Renal pelvis (tissue), 12 donors: ENCODE measurements at places on chromosomes 2 and 18. TPM values are rescaled to one million over a fixed set of nuclear protein-coding genes. Genes with fewer than 3 reads are reported as not detected.

The HOXD13 gene
- 0.33 TPM for polyA plus RNA-seq

GRCh38 chr2:163213661-163214081 is 375.1 kb upstream of the KCNH7 start:
- no peak for DNase-seq

The EIF2AK3 gene
- 17.0 TPM for polyA plus RNA-seq

The STRN gene
- 19.9 TPM for polyA plus RNA-seq

- DNase-seq = no peak
Observed at GRCh38 chr2:108607706-108608301, 73.5 kb downstream of the LIMS1 start.

DNA sequence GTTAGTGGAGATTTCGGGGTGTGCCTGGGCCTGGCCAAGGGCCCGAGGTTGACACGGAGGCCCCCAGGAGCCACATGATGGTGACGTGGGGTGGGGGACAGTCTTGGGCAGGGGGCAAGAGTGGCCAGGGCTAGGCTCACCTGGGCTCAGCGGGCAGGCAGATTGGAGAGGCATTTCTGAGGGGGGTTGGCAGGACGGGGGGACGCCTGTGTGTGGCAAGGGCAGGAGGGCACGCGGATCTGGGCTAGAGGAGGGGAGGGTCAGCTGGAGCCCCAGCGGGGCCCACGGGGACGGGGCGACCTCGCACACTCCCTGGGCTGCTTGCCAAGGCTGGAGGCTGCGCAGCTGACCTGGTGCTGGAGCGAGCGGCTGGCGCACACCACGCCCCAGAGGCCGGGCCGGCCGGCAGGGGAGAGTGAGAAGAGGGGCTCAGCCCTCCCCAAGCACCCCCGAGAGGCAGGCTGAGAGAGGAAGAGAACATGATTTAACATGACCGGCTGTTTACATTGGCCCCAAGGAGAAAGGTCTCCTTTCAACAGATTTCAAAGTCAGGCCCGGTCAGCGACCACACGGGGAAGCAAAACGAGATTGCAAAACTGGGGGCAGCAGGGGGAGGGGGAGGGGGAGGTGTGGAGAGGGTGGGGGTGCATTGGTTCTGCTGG is 38.0 kb upstream of the SNED1 start:
- DNase-seq = peak; percentile 85

DNA sequence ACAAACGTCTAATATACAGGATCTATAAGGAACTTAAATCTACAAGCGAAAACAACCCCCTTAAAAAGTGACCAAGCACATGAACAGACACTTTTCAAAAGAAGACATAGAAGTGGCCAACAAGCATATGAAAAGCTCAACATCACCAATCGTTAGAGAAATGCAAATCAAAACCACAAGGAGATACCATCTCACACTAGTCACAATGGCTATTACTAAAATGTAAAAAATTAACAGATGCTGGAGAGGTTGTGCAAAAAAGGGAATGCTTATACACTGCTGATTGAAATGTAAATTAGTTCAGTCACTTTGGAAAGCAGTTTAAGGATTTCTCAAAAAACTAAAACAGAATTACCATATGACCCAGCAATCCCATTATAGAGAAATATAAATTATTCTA is 1148.5 kb upstream of the FAM98A start:
- no peak for DNase-seq

DNA sequence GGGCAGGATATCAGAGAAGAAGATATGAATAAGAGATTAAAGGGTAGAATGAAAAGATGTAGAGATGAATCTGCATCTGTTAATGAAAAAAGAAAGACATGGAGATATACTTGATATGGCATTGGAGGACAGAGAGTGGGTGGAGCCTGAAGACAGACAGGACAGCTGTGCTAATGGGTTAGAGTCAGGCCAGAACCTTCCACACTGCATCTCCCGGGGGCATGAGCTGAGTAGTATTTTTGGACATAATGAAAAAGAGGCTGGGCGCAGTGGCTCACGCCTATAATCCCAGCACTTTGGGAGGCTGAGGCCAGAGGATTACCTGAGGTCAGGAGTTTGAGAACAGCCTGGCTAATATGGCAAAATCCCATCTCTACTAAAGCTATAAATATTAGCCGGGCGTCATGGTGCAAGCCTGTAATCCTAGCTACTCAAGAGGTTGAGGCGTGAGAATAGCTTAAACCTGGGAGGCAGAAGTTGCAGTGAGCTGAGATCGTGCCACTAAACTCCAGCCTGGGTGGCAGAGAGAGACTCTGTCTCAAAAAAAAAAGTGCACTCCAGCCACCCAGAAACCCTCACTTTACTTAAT is 11.4 kb downstream of the FLACC1 start:
- DNase-seq = no peak

The B4GALT6 gene
- 19.7 TPM for polyA plus RNA-seq

- DNase-seq = no peak
Observed at GRCh38 chr2:138183705-138184104, 219.4 kb downstream of the HNMT start.

- peak; percentile 28 for DNase-seq
Observed at GRCh38 chr2:79219383-79219988, 59.9 kb upstream of the REG3A start.

DNA sequence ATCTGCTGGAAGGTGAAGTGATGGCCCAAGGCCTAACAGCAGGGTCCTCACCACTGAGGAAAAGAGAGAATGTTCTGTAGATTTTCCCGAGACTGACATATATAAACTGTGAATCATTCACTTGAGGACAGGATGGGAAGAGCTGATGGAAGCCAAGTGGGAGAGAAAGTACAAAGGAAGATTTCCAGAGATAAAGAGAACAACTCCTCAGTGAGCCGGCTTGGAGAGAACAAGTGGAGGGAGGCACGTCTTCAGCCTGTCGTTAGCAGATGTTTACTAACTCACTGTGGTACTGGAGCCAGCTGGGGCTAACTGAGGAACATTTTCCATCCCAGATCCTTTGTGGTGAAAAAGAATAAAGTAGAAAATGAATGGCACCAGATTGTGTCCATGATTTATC is 552.9 kb upstream of the TNP1 start:
- no peak for DNase-seq

- DNase-seq = no peak
Observed at GRCh38 chr2:37552339-37552738, 119.1 kb downstream of the CDC42EP3 start.

DNA sequence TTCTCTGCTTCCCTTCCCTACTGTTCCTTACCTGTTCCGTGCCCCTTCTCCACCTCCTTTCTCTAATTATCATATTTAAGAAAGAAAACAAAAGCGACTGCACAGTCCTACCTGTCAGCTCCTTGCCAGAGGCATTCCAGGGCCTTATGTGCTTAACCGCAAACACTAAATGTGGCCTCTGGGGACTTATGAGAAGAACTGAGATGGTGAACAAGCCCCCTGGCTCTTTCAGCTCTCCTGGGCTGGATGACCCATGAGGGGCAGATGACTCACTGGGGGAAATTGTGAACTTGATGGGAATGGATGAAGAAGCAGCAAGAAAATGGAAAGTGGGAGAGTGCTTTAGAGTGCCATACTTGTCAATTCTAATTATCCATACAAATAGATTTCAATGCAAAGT is 106.3 kb upstream of the LYPD1 start:
- no peak for DNase-seq

The CYTIP gene
- 1.7 TPM for polyA plus RNA-seq

The EFR3B gene
- polyA plus RNA-seq = 8.2 TPM

DNA sequence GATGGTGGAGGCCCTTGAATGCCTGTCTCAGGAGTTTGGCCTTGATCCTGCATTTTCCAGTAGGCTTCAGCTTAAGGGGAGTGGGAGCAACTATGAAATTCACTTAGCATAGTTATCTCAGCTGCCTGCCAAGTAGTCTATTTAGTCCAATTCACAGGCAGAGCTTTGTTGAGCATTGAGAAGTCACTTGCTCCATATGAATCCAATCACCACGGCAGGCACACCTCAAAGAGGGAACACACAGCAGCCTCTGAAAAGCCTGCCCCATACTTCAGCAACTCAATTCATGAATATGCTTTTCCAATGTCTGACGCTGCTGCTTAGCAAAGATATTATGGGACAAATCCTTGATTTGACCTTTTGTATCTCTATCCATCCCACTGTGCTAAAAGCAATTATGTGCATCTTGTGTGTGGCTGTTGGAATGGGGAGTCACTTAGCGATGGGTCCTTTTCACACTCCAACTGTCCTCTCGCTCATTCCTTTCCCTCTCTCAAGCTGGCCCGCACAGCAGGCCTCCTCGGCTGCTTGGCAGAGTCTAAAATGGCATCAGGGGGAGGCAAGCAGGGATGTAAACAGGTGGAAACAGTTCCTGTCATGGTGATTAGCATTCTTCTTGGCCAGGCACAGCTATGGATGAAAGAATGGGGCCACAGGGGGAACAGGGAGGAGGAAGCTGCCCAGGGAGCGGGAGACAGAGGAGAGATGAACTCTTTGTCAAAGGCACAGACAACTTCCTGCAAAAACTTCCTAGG is 56.0 kb upstream of the LRPPRC start:
- no peak for DNase-seq

DNA sequence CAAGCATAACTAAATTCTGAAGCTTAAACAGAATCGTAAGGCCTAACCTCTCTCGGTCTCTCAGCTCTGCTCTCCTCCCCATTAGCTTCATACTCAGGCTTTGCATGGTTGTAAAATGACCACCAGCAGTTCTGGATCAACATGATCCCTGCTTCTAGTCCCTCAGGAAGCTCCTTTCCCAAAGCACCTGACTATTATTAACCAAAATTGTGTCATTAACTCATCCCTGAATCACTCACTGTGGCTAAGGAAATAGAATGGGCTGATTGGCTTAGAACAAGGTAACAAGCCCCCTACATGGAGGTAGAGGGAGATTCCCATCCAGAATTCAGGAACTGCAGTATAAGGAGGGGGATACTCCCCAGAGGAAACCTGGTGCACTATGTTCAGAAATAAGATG is 448.3 kb downstream of the ARHGAP15 start:
- DNase-seq = no peak

DNA sequence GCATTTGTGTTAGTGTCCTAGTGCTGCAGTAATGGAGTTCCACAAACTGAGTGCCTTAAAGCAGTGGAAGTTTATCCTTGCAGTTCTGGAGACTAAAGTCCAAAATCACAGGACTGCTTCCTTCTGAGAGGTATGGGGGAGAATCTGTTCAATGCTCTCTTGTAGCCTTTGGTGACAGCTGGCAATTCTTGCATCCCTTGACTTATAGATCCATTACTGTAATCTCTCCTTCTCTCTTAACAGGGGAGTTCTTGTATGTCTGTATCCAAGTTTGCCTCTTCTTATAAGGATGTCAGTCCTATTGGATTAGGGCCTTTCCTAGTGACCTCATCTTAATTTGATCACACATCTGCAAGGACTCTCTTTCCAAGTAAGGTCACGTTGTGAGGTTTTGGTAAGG is 69.9 kb downstream of the XRCC5 start:
- DNase-seq = no peak

The TUBA3E gene
- not detected for polyA plus RNA-seq

- DNase-seq = no peak
Observed at GRCh38 chr2:108396845-108397244, 19.1 kb downstream of the SULT1C4 start.

- DNase-seq = no peak
Observed at GRCh38 chr2:191516260-191516659, 161.7 kb upstream of the NABP1 start.

GRCh38 chr2:199988151-199988550 is 32.8 kb downstream of the MAIP1 start:
- no peak for DNase-seq

DNA sequence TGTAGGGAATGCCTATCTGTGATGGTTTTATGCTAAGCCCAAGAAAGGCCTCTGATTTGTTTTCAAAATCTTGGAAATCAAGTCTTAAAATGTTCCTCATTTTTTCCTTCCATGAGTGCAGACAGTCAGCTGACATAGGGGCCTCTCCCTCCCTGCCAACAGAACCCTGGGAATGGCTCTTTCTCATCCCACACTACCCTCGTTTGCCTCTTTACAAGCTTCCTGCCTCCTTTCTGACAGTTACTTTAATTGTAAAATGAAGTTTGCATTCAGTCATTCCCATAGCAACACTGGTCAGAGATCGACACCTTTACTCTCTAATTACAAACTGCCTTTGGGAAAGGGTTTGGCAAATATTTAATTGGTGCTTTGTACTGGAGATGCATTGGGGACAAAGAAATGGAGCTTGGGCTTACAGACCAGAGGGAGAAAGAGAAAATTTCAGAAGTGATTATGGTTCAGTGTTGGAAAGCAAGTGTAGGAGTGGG is 25.4 kb downstream of the KIF5C start:
- no peak for DNase-seq

DNA sequence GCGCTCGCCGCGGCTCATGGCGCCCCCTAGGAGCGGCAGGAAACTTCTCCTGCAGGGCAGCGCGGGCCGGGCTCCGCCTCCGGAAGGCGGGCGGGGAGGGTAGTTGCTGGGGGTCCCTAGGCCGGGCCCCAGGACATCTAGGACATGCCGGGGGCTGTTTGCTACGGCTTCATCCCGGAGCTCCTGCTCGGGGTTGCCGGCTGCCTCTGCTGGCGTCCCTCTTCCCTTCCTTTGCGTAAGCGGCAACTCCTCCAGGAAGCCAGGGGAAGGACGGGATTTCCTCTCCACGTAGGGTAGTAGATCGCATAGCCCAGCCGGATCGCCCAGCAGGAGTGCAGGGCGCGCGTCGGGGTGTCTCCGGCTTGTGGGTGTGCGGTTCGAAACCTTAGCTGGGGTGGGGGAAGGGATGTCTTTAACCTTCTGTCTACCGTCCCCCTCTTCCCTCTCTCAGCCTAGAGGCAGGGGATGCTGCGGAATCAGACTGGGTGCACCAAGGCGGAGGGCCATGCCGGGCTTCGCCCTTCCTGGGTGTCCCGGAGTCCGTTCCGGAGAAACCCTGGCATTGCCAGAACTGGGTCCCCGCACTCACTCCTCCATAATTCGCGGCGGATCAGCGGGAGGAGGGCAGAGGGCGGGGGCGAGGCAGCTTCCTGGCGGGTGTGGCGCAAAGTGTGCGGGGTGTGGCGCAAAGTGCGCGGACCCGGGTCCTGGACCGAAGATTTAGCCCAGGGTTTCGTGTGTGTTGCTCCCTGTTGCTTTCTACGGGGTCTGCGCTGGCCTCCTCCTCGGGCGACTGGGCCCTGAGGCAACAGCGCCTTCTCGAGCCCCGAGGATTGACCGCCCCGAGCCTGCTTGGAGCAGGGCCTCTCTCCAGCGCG is 12.2 kb upstream of the SKOR2 start:
- DNase-seq = no peak

GRCh38 chr18:63422864-63423304 is 608 bp upstream of the VPS4B start:
- no peak for DNase-seq

DNA sequence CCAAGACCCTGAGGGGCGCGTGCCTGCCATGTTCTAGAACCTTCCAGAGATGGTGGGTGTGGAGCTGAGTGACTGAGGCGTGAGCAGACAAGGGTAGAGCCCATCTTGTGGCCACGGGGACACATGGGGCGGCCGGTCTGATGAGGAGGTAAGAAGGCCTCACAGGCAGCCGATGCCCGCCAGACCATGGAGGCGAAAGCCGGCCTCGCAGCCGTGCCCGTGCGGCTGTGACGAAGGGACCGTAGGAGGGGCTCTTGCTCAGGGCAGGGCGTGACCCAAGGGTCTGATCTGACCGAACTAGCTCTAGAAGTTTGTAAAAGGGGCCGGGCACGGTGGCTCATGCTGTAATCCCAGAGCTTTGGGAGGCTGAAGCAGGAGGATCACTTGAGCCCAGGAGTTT is 19.6 kb downstream of the D2HGDH start:
- DNase-seq = no peak

The C1GALT1C1L gene
- 3.0 TPM for polyA plus RNA-seq

GRCh38 chr2:27010139-27010538 is 22.6 kb upstream of the TMEM214 start:
- DNase-seq = no peak

The PRSS56 gene
- 0.13 TPM for polyA plus RNA-seq
